ENCODE measurements at places on chromosomes 7 and 10.

- no peak for DNase-seq
Observed at GRCh38 chr7:111012149-111012548, 78.8 kb upstream of the LRRN3 start.

GRCh38 chr10:54363390-54363789 lies 437.6 kb downstream of the PCDH15 start:
- no peak for DNase-seq

- no peak for DNase-seq
Observed at GRCh38 chr7:51261117-51261835, 55.3 kb downstream of the COBL start.

- DNase-seq = no peak
Observed at GRCh38 chr10:63825111-63825510, 303.9 kb downstream of the REEP3 start.

- no peak for DNase-seq
Observed at GRCh38 chr10:49374740-49375139, 21.1 kb downstream of the DRGX start.

DNA sequence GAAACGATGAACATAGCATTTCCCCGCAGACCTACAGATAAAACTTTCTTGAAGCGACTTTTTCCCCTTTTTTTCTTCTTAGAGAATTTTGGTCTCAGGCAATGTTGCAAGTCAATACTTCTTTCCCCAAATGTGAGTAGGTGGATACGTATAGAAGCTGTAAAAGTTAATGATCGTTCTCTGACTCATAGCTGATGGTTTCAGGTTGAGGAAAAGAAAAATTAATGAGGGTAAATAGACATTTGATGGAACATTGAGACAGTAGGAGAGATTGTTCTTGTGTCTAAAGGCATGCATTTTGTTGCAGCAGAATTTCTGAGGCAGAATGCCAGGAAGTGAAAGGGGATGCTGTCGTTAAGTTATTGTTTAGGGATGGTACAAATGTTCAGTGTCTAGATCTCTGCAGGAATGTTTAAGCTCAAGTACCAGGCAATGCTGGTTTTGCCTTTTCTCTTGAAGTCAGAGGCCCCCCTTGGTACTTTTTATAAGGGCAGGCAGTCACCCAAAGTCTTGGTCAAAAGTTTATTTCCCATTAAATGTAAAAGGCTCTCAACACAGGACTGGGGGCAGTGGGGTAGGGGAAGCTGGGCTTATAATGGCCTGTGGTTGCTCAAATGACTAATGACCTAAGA lies 9.3 kb downstream of the TCF7L2 start:
- DNase-seq = no peak

- DNase-seq = no peak
Observed at GRCh38 chr7:26381476-26382353, 90.1 kb downstream of the SNX10 start.

GRCh38 chr7:112414855-112415490 lies 35.3 kb upstream of the IFRD1 start:
- DNase-seq = no peak

GRCh38 chr7:77569514-77570232 lies 32.6 kb downstream of the PTPN12 start:
- DNase-seq = no peak

- no peak for DNase-seq
Observed at GRCh38 chr10:82092111-82092510, 217.1 kb downstream of the NRG3 start.

- DNase-seq = no peak
Observed at GRCh38 chr10:131980761-131981428, 828 bp downstream of the BNIP3 start.

DNA sequence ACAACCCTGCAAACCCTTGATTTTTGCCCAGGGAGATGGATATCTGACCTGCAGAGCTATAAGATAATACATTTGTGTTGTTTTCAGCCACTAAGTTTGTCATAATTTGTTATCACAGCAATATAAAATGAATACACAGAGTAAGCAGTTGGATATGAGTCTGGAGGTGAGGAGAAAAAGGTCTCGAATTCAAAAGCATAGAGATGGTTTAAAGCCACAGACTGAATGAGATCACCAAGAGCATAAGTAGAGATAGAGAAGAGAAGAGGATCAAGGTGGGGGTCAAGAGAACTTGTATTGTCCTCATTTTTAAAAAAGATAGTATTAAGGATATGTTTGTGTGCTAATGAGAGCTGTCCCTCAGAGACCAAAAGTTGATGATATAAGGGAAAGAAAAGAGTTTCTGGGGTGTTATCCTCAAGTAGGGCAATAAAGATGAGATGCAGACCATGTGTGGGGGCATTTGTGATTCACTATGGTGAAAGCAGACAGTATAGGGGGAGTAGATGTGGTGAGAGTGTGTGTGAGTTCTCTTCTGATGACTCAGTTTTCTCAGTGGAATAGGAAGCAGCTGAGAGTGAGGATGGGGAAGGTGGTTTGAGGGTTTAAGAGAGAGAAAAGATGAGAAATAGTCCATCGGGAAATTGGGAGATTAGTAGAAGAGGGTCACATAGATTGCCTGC lies 25.8 kb upstream of the PCGF5 start:
- DNase-seq = no peak

DNA sequence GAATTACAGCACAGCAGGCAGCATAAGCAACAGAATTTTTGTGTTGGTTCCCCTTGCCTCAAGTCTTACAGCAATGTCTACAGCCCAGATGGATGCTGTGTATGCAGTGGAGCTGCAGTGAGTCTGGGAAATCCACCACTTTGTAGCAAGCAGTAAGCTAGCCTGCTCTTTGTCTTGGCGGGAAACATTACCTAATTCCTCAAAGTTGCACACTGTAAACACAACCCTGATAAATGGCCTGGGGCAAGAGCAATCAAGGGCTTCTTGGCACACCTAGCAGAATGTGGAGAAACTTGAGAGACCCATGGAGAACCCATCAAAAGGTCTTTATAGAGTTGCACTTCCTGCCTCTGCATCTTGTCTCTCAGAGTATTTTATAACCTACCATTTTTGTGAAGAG lies 102.0 kb upstream of the FOXP2 start:
- DNase-seq = no peak

GRCh38 chr7:17802056-17802455 lies 138.2 kb downstream of the SNX13 start:
- no peak for DNase-seq

DNA sequence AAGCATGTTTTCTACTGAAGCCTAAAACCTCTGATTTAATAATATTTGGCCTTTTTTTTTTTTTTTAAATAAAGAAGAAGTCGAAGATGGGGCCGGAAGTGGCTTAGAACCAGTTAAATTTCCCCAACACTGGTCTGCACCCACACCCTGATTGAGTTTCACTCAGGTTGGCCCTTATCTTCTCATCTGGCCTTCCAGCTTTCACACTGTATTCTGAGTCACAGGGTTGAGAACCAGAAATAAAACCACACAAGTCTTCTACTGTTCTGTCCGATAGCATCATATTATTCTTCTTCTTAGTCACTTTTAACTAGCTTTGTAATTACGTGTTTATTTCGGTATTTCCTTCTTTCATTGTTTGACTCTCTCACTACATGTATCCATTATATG lies 9.9 kb downstream of the ZNF365 start:
- DNase-seq = no peak

GRCh38 chr10:32190890-32191491 lies 134.8 kb upstream of the KIF5B start:
- DNase-seq = peak; percentile 39

- DNase-seq = no peak
Observed at GRCh38 chr7:35691827-35692307, 3.1 kb downstream of the HERPUD2 start.

- DNase-seq = no peak
Observed at GRCh38 chr7:103989785-103990767, 618 bp upstream of the RELN start.

DNA sequence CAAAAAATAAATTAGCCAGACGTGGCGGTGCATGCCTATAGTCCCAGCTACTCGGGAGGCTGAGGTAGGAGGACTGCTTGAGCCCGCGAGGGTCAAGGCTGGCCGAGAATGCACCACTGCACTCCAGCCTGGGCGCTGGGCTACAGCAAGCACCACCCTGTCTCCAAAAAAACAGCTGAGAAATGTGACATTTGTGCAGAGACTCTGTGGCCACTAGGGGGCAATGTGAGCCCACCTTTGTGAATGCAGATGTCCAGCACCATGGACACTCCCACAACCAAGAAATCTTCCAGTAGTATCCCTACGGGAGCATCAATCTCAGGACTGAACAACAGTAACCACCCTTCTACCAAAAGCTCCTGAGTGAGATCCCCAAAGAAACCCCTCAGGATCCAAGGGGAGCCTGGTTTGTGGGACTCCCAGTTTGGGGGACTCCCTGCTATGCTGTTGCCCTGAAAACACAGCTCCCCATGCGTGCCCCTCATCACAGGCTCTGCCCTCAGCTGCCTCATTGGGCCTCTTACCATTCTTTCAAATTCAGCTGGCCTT lies 6.2 kb upstream of the AHCYL2 start:
- peak; percentile 79 for DNase-seq

DNA sequence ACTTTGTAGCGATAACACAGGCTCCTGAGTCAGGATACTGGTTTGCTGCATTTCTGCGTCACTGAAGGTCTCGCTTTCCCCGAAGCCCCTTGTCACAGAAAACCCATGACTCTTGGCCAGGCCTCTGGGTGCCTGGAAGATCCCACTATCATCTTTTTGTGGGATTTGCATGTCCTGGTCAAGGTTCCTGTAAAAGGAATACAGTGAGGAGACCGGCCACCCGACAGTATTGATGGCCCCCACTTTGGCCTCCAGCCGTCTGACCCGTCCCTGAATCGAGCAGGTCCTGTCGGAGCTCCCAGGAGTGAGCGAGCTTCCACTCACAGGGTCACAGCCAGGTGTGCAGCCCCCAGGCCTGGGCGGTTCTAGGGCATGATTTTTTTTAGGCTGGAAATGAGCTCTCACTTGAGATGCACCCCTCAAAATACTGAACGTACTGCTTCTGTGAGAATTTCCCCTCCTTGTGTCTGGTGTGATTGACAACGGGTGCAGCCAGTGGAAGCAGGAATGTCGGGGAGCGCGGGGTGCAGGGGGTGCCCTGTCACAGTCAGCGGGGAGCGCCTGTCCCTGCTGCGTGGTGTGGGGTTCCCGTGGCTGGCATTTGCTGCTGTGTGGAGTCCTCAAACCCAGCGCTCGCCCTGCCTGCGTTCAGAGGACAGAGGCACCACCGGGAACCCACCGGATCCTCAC lies 75.8 kb downstream of the DNAJB6 start:
- DNase-seq = no peak

- no peak for DNase-seq
Observed at GRCh38 chr7:44887293-44887692, 2.0 kb upstream of the PURB start.

- DNase-seq = no peak
Observed at GRCh38 chr7:128747327-128748079, 8.3 kb downstream of the CALU start.

DNA sequence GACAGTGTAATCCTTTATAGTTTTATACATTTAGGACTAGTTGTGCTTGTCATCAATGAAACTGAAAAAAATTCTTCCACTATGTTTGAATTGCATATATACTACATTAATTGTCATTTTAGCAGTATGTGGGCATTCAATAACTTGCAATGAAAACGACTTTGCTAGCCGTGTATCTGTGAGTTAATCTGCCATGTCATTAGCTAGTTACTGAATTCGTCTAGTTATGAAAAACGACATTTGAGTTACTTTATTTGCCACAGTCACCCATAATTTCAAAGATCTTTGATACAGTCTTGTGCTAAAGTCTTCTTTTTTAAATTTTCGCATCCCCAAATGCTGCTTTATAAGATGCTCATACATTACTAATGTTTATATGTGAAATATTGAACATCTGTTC lies 18.3 kb upstream of the SMC3 start:
- DNase-seq = no peak

DNA sequence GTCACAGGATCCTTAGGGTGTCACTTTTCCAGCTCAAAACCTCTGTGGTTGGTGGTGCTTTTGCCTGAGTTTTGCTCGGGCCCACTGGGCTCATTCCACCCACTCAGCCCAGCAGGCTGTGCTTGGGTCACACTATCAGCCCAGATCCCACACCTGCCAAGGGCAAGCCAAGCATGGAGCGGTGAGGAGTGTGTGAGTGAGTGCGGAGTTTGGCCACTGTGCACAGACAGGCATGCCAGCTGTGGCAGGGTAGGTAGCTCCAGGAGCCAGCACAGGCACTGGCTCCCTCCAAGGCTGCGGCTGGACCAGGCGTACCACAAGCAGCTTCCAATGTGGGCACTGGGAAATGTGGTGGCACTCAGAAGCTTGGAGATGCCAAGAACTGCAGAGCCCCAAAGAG lies 43.9 kb upstream of the TECTB start:
- DNase-seq = no peak

- no peak for DNase-seq
Observed at GRCh38 chr10:60073781-60074656, 167.7 kb upstream of the CCDC6 start.

DNA sequence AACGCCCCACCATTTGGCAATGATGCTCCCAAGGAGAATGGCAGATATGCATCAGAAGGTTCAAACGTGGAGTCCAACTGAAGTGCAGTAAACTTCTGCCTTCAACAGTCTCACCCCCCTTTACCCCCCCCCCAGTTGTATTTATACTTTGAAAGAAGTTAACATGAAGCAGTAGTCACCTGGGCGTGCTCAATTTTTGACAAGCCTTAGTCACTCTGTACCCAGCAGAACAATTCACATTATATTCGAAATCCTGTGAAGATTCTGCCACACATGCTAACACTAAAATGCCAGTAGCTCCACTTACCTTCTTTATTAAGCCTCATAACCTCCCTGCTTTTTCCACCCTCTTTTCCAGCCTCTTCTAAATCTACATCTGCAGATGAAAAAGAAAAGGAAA lies 894 bp downstream of the ATXN7L1 start:
- DNase-seq = no peak

GRCh38 chr10:129470103-129470851 lies 3.2 kb downstream of the MGMT start:
- DNase-seq = no peak

DNA sequence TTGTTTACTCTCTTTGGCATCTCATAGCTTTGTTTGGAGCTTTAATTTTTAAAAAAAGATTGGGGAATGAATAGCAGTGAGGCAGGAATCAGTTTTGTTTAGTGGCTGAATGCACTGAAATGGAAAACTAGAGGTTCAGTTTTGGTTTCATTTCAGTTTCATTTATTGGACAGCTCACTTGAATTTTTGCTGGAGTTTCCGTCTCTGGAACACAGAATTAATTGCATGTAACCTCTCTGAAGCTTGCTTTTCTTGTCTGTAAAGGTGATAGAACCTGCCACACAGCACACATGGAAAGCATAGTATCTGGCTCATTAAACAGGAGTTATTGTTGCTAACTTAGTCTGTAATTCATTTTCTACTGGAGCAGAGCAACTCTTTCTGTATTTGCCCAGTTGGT lies 7.1 kb downstream of the GRM8 start:
- no peak for DNase-seq
